Camera-type eye (tissue), 1 donor: ENCODE measurements at places on chromosomes 1 and 21. TPM values are rescaled to one million over a fixed set of nuclear protein-coding genes. Genes with fewer than 3 reads are reported as not detected.

The DNAH14 gene
- total RNA-seq = 85.6 TPM

The KRTAP13-2 gene
- total RNA-seq = not detected

The PAQR6 gene
- total RNA-seq = 4.6 TPM

The S100A10 gene
- total RNA-seq = 71.2 TPM

The AMPD1 gene
- total RNA-seq = 0.71 TPM
